GM06990 (cell line): ENCODE measurements at places on chromosomes 3 and 15.

DNA sequence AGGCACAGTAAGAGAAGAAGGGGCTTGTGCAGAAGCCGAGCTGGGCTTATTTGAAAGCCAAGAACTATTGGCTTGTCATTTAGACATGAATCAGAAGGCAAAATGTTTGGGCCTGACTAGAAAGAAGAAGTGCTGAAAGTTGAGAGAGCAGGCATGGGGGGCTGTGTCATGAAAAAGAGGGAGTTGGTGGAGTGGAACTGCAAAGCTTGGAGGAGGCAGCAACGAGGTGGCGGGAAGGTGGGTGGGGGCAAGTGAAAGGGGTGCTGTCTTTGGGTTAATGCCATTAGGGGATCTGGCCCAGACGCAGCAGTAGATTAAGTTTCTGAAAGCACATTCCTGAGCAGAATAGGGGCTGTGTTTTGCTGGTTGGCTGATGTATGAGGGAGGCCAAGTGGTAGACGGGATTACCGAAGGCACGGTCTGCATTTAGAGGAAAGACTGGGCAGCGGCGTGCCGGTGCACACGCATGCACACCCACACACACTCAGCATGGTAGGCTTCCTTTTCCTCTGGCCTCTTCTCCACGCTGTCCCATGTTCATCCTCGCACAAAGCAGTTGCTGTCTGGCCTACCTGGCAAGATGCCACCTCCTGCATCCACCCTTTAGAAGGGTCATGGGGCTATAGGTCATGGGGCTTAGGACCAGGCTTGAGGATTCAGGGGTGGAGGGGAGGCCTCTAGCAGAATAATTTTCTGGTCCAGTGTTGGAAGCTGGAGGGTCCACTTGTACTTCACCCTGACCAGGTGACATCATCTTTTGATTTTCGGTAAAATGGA lies 43.0 kb downstream of the BOC start:
- no peak for DNase-seq

DNA sequence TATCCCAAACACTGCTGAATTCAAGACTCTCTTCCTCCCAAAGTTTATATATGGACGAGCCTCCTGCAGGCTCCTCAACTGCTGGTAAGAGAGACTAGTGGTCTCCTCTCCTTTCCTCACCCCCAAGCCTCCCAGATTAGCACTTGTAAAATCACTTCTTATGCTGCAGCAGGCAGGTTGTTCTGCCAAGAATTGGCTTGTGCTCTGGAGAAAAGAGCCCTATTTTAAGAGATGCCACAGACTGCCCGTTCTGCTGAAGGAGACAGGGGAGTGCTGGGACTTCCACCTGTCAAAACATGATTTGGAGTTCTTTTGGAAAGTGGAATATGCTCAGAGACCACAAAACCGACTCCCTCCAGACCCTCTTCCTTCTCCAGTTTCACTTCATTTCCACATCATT lies 230.9 kb upstream of the EIF1B start:
- DNase-seq = no peak

- no peak for DNase-seq
Observed at GRCh38 chr3:23602971-23603370, 202.8 kb upstream of the UBE2E1 start.

DNA sequence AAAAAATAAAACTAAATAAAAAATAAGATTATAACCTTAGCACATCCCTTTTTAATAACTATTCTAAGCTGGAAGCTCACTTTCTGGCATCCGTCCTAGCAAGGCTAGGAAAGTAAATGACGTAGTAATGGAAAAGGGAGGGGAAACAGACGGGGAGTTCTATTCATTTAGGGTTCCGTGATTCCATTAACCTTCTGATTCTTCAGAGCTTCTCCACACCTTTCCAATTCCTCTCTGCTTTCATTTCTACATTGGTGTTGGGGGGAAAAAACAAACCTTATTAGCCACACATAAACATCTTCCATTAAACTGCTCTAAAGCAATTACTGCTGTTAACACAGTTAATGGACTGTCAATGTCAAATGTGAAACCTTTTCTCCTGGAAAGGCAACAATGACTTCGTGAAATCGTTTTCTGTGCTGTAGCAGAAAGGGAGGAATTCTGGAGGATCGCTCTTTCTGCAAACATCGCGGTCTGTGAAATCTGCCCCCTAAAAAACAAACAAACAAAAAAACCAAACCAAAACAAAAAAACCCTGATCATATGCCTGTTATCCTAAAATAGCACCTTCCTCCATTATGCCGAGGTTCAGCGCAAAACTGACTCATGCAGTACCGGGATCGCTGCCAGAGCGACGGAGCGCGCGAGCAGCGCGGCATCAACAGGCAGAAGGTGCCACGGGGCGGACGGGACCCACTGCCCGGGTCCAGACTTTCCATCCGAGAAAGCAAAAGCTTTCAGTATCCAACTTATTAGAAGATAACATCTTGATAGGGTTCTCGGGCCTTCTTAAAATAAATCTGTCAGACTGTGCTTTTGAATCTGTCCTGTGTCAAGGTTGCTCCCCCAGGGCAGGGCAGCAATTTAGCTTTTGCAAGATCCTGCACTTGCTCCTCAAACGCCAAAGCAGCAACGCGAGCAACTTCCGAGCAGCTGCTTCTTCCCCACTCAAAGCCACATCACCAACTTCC lies 156.2 kb downstream of the FGF12 start:
- DNase-seq = peak; percentile 9

DNA sequence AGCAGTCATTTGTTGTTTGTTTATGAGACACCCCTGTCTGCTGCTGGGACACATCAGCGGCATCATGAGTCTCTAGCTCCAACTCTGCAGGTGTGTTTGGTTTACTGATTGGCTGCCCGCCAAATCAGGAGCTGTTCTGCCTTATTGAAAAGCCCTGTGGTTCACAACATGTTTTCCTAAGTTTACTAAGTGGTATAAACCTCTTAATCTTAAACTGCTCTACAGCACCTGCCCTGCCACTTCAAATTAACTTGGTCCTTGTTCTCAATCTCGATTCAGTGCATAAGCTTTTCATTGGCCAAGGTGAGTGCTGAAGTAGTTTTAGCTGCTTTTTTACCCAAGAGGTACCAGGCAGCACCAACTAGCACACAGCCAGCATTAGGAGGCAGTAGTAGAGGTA lies 77.8 kb upstream of the WDR72 start:
- DNase-seq = no peak

GRCh38 chr3:141294848-141295247 lies 63.2 kb downstream of the PXYLP1 start:
- no peak for DNase-seq

DNA sequence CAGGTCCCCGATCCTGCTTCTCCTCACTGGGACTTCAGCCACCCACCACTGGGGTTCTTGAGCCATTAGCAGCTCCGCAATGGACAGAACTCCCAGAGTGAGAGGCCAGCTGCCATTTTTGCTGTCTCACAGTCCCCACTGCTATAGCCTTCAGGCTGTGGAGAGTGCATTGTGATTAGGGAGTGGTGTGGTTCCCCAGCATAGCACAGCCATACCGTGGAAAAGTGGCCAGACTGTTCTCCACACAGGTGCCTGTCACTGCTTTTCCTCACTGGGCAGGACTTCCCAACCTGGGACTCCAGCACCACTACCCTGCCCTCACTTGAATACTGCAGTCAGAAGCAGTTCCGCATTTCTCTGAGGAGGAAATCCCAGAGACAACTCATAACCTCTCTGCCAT lies 270.3 kb upstream of the DCBLD2 start:
- no peak for DNase-seq

GRCh38 chr15:64185146-64185911 lies 22.5 kb upstream of the PPIB start:
- no peak for DNase-seq

DNA sequence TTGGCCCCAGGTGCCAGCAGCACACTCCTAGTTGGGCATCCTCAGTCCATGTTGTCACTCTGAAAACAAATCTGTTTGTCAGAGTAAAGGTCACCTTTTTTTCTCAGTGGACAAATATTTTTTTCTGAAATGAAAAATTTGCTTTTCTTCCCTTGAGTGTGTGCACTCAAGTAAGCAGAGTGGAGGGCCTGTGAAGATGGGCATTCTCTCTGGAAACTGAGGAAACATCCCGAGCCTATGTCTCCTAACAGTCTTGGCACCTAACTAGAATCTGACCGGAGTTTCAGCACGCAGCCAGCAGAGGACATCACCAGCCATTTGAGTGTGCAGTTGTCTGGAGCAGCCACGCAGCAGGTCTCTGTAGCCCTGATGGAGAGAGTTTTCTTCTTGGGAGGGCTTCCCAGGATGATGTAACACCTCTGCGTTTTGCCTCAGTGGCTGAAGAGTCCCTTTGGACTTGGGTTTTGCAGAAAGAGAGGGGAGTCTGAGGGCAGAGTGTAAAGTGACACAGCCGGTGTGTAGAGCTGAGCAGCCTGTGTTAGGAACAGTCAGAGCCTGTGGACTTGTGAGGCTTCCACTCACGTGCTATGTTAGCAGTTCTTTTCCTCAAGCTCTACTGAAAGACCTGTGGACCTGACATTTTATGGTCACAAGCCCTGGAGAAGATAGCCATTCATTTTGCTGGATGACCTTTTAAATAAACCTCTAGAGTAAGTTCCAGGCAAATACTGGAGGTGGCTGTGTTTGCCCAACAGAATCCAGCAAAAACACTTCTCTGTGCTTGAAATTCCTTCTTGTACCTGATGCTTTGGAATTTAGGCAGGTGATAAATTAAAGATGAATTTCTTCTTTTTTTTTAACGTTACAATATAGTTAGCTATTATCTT lies 51.6 kb downstream of the ABHD2 start:
- no peak for DNase-seq

GRCh38 chr3:113532698-113533533 lies 561 bp downstream of the SIDT1 start:
- peak; percentile 69 for DNase-seq

GRCh38 chr3:124315215-124316033 lies 323.5 kb upstream of the ROPN1 start:
- no peak for DNase-seq

DNA sequence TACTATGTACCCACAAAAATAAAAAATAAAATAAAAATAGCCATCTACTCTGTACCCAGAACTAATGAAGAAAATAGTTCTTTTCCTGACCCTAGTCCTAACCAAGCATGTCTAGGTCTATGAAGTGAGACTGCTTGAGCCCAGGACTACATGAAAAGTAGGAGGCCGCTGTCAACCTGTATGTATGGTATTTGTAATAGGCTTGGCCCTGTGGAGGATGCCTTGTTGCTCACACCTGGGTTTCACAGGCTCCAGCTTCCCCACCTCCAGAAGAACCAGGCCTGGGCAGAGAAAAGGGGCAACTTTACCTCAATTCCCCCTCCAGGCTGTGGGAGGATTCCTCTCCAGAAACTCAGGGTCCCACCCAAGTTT lies 6.8 kb upstream of the PKM start:
- no peak for DNase-seq

DNA sequence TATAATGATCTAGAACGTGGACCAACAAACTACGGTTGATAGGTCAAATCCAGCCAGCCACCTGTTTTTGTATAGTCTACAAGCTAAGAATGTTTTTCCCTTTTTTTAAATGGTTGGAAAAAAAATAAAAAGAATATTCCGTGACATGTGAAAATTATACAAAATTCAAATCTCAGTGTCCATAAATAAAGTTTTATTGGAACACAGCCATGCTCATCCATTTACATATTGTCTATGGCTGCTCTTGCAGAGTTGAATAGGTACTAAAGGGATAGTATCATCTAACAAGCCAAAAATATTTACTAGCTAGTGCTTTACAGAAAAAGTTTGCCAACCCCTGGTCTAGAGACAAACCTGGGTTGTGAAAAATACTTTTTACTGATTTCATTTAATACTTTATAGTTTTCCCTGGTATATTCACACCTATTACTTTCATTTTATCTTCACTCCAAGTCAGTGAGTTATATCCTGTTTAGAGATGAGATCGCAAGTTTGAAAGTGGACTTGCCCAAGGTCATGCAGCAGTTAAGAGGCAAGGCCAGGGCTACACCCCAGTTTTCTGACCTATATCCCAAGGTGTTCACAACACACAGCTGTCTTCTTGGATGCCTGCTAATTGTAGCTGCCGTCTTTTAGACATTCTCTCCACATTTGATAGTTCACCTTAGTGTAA lies 58.4 kb downstream of the IGF2BP2 start:
- DNase-seq = no peak

- no peak for DNase-seq
Observed at GRCh38 chr3:186644683-186645082, 4.5 kb downstream of the FETUB start.

- no peak for DNase-seq
Observed at GRCh38 chr3:24937228-24937627, 442.6 kb upstream of the THRB start.

GRCh38 chr3:196843435-196844110 lies 24.1 kb upstream of the SENP5 start:
- DNase-seq = no peak

DNA sequence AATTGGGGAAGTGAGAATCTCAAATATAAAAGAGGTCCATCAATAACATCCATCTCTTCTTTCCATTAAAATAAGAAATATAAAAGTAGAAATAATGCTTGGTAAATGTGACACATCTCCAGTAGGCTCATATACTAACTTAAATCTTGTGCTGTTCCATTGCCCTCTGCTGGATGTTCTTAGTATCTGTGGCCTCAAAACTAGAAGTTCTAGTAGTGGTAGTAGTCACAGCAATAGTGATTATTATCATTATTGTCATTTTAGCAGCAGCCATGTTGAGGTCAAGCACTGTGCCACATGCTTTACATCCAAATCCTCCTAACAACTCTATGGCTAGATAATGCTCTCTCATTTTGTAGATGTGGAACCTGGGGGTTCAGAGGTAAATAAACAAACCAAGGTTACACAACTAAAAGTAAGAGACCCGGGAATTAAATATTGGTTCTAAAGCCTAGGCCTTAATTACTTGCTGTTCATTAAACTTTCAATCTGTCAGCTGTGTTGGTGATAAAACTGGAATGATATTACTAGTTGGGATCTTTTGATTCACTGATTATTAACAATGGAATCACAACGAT lies 20.2 kb upstream of the BTLA start:
- peak; percentile 40 for DNase-seq

DNA sequence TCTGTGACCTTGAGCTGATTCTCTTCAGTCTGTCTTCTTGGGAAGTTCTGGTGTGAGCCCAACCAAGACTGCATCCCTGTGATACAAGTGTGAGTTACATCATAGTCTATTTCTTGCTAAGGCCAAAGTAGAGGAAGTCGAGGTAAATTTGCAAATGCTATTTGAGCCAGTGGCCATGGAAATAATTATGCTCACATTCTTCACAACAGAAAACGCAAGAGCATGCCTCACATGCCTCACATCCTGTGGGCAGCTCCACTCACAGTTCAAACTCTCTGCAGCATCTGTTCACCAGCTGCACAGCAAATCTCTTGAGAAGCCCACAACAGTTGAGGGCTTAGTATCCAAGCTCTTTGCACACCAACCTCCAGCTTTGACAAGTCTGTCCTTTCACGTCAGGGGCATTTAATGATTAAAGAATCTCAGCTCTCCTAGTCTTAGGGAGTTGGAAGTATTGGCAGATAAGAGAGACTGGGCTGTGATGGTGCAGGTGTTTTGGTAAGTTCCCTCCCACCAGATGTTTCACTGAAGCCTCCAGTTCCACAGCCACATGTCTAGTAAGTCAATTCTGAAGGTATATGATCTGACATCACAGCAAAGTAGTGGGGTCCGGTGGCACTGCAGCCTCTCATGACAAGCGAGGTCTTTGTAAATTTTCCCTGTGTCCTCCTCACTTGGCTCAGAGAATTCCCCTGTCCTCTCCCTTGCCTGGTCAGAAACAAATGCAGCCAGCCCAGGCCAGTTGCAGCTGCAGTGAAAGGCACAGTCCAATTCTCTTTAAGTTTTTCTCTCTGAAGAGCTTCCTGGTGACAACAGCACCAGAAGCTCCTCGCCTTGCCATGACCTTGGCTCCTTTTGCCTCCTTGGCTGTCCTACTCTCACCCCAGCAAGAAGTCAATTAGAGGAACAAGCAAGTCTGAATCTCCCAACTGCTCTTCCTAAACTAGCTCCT lies 166.1 kb downstream of the SSR3 start:
- peak; percentile 6 for DNase-seq
